ENCODE measurements at places on chromosomes 7 and 10.

GRCh38 chr7:134452419-134452838 lies 6.5 kb downstream of the AKR1B1 start:
- no peak for DNase-seq

DNA sequence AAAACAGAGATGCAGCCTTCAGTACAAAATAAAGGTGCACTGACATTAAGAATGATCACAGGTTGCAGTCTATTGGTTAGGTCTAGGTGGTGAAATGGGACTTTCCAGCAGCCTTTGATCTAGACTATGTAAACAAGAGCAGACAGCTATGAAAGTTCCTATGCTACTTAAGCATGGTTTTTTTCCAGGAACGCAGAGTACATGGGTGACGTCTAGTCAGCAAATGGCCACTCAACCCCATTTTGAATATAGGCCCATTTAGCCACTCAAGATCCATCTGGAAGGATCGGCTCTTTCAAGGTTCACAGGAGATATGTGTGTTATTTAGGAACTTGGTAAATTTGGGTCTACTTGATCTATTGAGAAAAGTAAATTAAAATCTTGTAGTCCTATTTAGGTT lies 1424.6 kb upstream of the LRRTM3 start:
- no peak for DNase-seq

GRCh38 chr7:155410431-155410830 lies 47.5 kb upstream of the EN2 start:
- DNase-seq: no peak

- no peak for DNase-seq
These were observed 468.7 kb downstream of the KCNMA1 start for GRCh38 chr10:77168861-77169260.

DNA sequence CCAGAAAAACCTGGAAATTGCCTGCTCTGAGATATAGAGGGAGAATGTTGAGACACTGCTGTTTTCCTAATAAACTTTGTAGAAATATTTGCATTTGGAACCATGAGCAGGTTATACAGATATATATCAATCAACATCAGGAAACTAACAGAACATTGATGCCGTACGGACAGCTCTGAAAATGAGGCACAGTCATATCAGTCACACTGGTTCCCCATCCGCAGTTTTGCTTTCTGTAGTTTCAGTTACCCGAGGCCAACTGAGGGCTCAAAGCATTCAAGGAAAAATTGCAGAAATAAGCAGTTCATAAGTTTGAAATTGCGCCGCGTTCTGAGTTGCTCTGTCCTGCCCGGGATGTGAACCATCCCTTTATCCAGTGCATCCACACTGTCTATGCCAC lies 137.9 kb downstream of the KLF6 start:
- no peak for DNase-seq

DNA sequence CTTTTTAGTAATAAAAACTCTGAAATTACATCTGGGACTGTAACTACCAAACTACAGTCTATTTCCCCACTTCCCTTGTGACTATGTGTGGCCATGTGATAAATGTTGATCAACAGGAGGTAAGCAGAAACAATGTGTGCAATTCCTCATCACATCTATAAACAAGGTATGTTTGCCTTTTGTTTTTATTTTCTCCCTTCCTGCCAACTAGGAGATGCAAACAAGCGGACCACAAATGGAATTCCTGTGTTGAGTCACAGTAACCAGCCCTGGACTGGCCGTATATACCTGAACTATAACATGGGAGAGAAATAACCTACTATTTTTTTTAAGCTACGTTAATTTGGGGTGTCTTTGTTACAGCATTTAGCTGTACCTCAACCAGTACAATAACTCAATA lies 52.5 kb downstream of the SCRN1 start:
- DNase-seq: no peak

DNA sequence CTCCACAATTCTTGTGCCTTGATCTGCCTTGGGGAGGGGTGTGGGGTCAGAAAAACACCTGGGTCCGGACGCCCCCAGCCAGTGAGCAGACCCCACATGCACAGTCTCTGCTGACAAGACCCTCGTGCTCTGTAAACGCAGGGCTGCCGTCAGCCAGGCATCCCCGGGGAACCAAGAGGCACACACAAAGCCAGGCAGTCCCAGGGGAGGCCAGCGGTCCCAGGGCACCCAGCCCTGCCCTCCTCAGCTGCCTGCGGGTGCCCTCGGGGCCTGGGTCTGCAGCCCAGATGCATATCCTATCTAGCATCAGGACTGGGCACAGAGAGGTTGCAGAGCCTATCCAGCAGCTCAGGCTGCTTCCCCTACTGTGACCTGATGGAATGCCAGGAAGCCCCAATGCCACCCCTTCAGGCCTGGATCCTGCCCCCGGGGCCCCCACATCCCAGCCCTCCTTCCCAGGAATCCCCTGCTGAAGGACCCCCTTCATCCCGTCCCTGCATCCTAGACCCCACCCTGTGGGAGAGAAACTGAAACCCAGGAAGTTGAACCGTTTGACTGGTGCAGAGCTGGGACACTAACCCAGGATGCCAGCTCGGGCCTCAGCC lies 92.4 kb downstream of the MICALL2 start:
- no peak for DNase-seq

DNA sequence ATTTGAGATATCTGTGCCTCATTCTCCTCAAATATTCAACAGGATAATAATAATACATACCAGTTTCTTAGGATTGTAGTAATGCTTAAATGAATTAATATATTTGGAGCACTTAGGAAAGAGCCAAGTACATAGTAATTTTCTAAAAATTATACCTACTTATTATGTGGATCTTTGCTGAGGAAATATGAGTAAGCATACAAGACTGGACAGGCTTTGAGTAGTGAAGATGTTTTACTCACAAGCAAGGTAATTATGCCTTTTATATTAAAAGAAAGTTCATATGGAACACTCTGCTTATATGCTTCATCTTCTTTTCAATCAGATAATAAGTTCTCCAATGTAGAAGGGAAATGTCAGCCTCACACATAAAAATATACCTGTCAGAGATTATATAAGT lies 337.5 kb upstream of the KAT6B start:
- DNase-seq: no peak

DNA sequence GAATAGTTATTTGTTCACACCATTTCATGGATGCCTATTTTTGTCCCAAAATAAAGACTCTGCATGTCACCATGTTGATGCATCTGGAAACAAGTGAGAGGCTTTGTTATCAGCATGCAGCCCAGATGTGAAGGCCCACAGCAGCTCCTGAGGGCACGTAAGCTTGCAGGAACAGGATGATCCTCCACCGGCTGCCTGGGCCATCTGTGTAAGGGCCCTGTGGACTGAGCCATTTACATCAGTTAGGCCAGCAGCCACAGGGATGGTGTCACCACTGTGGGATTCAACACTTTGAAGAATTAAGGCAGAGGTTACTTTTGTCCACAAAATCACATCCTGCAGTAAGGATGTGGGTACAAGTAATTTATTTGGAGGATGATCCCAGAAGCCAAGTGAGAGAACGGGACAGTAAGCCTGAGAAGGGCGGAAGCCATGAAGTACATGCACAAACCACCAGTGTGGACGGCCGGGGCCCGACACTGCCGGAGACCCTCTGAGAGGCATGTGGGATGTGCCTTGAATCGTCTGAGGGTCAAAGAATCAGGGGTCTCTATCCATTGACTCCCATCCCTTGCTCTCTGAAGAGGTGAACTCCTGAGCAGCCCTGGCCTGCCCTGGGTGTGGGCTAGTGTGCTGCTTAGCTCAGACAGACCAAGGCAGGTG lies 609.7 kb downstream of the DNAJB6 start:
- no peak for DNase-seq

DNA sequence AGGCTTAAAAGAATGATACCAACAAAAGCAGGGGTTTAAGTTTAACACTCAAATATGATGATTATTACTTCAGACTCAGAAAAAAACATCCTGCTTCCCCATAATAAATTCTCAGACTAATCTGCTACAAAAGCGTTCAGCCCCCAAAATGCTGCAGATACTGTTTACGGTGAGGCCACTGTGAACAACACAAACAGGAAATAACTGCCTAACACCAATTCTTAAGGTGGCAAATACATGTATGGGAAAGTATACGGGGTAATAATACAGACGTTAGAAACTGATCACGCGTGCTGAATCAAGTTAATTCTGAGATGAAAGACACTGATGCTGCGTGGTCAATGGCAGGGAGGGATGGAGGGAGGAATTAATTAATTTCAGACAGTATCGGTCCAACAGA lies 62.0 kb upstream of the RHEB start:
- no peak for DNase-seq

DNA sequence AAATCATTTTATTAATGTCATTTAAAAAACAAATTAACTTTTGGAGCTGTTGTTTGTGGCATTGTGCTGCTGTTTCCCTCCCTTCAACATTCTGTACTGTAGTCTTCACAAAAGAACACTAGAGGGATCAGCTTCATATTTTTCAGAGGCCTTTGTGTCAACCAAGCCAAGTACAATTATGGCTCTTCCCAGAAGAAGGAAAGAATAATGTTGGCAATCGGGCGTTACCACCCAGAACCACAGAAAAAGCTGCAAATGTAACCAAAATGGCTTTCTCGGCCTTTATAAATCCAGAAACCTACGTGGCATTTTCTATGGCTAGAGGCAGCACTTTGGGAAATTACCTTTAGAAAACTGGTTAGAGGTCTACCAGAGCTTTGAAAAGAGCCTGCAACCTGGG lies 98.8 kb upstream of the COL1A2 start:
- no peak for DNase-seq

- DNase-seq: no peak
These were observed 229.7 kb upstream of the ETV1 start for GRCh38 chr7:14219125-14219524.

- DNase-seq: no peak
These were observed 55.1 kb upstream of the KDM7A start for GRCh38 chr7:140231771-140232491.

DNA sequence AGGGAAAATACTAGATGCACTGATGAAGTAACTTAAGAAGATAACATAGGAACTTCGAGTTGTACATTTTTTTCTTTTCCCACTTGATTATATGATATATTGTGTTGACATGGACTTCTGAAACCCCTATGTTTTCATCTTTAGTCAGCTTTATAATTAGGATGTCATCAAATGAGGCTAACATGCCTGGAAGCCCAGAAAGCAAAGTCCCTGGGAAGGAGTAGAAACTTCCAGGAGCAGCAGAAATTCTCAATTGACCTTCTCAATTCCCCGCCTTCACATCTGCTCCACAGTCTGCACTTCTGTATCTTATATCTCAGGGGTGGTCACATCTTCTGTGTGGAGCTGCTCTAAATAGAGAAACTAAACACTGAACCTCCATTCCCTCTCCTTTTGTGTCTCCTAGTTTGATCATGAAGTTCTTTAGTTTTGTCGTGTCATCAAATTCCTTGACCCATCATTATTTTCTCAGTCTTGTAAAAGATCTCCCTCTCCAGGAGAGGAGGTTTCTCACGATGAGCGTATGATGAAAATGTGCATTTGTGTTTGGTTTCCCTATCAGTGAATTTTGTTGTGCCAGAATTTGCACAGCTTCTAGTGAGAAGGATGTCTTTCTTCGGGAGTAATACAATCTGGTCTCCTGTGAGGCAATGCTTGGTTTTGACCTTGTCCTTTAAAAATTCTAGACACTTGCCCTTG lies 303.3 kb downstream of the SUGCT start:
- no peak for DNase-seq

DNA sequence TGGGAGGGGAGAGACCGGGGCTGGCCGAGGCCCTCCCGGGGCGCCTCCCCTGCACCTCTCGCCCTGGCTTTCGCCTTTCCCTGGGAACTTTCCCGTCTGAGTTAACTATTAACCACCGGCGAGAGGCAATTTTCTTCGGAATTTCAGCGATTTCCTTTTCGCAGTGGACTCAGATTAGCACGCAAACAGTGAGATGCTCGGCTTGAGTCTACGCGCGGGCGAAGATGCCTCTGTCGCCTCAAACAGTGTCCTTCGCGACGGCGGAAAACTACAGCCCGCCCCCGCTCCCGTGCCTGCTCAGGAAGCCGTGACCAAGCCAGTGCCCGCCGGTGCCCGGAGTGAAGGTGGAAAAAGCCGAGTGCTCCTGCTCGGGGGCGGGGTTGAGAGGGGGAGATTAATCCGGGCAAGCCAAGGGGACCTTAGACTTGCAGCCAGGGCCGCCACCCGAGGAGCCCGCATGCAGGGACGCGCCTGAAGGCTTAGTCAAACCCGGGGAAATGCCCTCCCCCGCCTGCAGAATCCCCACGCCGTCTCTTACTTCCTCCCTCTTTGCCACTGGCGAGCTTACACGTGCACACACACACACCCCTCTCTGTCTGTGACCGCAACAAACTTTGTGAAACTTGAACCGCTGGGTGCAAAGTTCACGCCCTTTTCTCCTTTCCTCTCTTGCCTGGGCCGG lies 14.5 kb upstream of the PAX2 start:
- no peak for DNase-seq

- no peak for DNase-seq
These were observed 91.5 kb downstream of the MCU start for GRCh38 chr10:72783410-72783833.

DNA sequence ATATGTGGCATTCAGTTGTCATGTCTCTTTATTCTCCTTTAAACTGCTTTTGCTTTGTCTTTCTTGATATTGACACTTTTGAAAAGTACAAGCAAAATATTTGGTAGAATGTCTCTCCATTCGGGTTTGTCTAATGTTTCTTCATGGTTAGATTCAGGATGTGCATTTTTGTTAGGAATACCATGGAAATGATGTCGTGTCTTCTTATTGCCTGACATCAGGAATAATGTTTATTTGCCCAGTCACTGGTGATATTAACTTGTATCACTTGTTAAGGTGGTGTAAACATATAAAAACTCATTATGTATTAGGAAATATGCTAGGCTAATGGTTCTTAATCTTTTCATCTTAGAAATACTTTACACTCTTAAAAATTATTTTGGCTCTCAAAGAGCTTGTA lies 43.4 kb downstream of the CDK1 start:
- no peak for DNase-seq

GRCh38 chr7:48217266-48217665 lies 46.0 kb downstream of the ABCA13 start:
- no peak for DNase-seq

DNA sequence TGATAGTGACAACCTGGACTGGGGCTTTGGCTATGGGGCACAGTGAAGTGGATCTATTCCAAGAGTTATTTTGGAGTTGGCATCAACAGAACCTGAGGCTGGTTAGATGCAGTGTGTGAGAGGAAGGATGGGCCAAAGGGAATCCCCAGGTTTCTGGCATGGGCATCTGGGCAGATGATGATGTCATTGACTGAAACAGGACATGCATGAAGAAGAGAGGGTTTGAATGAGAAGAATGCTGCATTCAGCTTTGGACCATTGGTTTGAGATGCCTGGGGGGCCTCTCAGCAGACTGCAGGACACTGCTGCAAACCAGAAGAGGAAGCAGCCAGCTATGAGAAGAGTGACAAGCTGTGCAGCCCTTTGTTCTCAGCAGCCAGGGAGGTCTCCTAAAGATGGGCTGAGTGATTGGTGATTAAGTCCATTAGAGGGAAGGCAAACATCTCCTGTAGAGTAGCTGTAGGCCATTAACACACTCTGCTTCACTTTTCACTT lies 23.1 kb upstream of the PIK3CG start:
- no peak for DNase-seq

- no peak for DNase-seq
These were observed 113.6 kb upstream of the NFE2L3 start for GRCh38 chr7:26038201-26038990.

GRCh38 chr10:35942057-35942456 lies 300.0 kb upstream of the FZD8 start:
- DNase-seq: no peak

GRCh38 chr10:44958196-44958897 lies 1.3 kb upstream of the RASSF4 start:
- no peak for DNase-seq
